ENCODE measurements at places on chromosomes 13 and 19.

DNA sequence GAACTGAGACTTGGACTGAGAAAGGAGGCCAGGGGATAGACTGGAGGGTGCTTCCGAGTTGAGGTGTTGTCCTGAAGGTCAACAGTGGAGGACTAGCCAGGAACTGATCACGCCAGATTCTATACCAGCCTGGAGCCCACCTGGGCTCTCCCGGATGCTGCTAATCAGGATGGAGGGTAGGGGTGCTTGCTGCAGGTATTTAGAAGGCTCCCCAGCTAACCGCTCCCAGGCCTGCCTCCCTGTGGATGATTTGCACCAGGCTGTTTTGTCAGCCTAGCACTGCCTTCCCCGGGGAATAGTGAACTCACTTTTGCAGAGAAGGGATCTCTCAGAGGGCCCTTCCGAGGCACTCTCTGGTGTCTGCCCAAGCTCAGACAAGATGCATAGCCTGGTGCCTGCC is 60.5 kb upstream of the KCTD15 start:
- no peak for DNase-seq

GRCh38 chr13:47237571-47237970 is 340.7 kb upstream of the HTR2A start:
- peak; percentile 27 for DNase-seq

- no peak for DNase-seq
Measured at GRCh38 chr19:13427273-13428051, 78.8 kb downstream of the CACNA1A start.

- no peak for DNase-seq
Measured at GRCh38 chr13:111472083-111472482, 151.6 kb downstream of the TEX29 start.

DNA sequence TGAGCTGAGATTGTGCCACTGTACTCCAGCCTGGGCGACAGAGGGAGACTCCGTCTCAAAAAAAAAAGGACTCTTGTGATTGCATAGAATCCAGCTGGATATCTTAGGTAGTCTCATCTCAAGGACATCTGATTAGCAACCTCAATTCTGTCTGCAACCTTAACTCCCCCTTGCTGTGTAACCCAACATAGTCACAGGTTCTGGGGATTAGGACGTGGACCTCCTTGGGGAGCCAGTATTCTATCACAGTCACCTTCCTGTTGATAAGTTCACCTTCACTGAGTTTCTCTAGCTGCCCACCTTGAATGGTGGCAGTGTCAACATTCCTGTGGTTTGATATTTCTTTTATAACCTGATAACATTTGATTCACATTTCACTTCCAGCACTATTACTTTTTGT is 27.2 kb downstream of the GPR18 start:
- no peak for DNase-seq

GRCh38 chr13:66224663-66225062 is 1005.5 kb downstream of the PCDH9 start:
- no peak for DNase-seq

DNA sequence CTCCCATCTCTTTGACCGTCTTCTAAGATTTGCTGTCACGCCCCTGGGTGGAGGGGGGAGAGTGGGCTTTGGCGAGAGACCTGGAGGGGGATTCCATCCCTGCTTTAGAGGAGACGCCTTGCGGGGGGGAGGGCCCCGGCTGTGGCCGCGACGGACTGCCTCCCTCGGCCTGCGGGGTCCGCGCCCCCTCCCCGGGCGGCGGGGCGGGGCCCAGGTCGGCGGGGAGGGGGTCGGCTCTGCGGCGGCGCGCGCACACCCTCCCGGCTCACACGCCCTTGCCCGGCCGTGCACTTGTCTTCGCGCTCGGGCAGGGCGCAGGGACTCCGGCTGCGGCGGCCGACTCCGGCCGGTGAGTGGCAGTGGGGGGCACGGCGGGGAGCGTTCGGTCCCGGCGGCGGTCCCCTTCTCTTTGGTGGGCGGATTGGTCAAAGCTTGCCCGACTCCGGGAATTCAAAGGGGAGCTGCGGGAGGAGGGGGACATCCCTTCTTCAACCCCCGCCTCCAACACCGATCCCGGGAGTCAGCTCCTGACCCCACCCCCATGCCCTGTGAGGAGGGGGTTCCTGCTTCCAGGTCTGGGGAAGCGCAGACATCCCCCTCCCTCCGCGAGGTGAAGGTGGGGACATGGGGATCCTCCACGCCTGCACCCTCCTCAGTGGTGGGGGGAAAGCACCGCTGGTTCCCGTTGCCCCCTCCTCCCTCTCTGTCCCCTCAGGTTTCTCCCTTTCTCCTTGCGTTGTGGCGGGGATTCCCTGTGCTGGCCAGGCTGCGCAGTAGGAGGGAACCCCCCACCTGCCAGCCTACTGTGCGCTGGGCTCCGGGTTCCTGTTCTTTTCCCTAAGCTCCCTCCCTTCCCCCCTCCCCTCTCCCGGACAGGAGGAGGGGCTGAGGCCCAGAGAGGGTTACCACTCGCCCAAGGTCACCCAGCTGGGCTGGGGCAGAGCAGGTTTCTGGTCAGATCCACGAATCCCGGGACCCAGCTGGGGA is 14.6 kb upstream of the KCNN1 start:
- no peak for DNase-seq

- no peak for DNase-seq
Measured at GRCh38 chr13:69556540-69557196, 551.0 kb upstream of the ATXN8OS start.

GRCh38 chr19:52993342-52994178 is 20.2 kb upstream of the ERVV-1 start:
- DNase-seq = peak; percentile 66

GRCh38 chr13:112734696-112735547 is 45.1 kb downstream of the ATP11A start:
- peak; percentile 66 for DNase-seq

GRCh38 chr13:20559659-20560356 is 7.1 kb upstream of the IFT88 start:
- DNase-seq = no peak

- DNase-seq = peak; percentile 40
Measured at GRCh38 chr19:33390101-33390907, 16.8 kb downstream of the CEBPG start.

- DNase-seq = no peak
Measured at GRCh38 chr19:51144482-51145045, 2.5 kb downstream of the SIGLEC7 start.

DNA sequence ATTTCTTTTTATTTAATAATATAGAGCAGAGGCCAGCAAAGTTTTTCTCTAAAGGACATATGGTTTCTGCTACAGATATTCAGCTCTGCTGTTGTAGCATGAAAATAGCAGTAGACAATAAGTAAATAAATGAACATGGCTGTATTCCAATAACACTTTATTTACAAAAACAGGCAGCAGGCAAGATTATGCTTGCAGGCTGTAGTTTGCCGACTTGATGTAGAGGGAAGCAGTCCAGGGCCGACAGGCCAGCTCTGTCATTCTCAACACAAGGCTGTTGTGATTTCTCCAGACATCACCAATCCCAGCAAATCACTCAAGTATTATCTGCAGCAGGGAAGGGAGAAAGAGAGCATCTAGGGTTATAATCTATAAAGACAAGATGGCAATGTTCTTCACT is 1062.5 kb upstream of the PCDH9 start:
- DNase-seq = no peak

DNA sequence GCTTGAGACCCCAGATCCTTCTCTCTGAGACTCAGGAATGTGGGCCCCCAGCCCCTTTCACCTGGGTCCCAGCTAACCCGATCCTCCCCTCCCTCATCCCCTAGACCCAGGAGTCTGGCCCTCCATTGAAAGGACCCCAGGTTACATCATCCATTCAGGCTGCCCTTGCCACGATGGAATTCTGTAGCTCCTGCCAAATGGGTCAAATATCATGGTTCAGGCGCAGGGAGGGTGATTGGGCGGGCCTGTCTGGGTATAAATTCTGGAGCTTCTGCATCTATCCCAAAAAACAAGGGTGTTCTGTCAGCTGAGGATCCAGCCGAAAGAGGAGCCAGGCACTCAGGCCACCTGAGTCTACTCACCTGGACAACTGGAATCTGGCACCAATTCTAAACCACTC is 463 bp downstream of the FGF21 start:
- DNase-seq = no peak

DNA sequence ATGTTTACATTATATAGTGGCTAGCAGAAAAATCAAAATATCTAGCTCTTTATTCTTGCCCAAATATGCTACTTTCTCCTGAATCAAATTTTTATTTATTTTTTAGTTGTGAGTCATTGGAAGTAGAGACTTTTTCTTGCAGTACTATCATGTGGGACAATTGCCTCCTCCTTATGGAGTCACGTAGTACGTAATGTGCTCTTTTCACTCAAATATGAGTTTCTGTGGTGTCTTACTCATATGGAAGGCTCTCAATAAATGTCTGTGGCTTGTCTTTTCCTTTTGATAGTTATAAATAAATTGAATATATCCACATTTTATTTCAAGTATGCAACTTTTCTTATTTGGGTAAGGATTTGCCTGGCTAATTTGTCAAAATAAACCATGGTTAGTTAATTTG is 1411.0 kb upstream of the SLC10A2 start:
- no peak for DNase-seq

All from AG10803 (cell line).